ENCODE measurements at places on chromosomes 5 and 9. TPM values are rescaled to one million over a fixed set of nuclear protein-coding genes. Genes with fewer than 3 reads are reported as not detected.

Gene LVRN
- 0.27 TPM for total RNA-seq

Gene IL33
- not detected for total RNA-seq

DNA sequence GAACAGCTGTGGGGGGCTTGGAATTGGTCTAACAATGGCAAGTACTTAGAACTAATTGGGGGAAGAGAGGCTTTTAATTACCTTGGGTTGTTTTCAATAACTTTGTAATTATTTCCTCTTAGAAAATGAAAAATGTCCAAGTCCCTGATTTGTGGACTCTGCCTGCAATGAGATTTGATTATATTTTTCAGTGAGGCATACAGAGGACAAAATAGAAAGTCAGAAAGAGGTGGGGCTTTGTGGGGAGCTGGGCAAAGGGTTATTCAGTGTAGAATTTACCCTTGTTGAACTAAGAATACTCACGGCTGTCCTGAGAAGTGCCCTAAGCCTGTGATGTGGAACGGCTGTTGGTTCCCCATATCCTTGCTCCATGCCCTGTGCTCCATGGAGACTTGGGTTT, 153.0 kb downstream of the ICE1 start:
- peaks cover 11% of the 10 kb centered on the region for H3K27me3 ChIP-seq
- no peak overlapping the region for H3K27ac ChIP-seq
- H3K4me1 ChIP-seq = no peaks in the 10 kb centered on the region
- DNase-seq = no peak
- H3K4me3 ChIP-seq = no peak overlapping the region

- H3K4me3 ChIP-seq = no peak overlapping the region
- no peak overlapping the region for H3K27ac ChIP-seq
- H3K4me1 ChIP-seq = peaks cover 63% of the 10 kb centered on the region
- DNase-seq = no peak
These were observed 281.3 kb downstream of the ARHGAP26 start for GRCh38 chr5:143051244-143052058.

- H3K36me3 ChIP-seq = peaks cover 7% of the 10 kb centered on the region
- no peak for DNase-seq
- no peak overlapping the region for H3K27ac ChIP-seq
- H3K4me1 ChIP-seq = no peaks in the 10 kb centered on the region
These were observed 52.9 kb upstream of the KIAA1958 start for GRCh38 chr9:112433499-112434392.

- no peaks in the 10 kb centered on the region for H3K27me3 ChIP-seq
These were observed 478.8 kb downstream of the CETN3 start for GRCh38 chr5:89930591-89931392.

DNA sequence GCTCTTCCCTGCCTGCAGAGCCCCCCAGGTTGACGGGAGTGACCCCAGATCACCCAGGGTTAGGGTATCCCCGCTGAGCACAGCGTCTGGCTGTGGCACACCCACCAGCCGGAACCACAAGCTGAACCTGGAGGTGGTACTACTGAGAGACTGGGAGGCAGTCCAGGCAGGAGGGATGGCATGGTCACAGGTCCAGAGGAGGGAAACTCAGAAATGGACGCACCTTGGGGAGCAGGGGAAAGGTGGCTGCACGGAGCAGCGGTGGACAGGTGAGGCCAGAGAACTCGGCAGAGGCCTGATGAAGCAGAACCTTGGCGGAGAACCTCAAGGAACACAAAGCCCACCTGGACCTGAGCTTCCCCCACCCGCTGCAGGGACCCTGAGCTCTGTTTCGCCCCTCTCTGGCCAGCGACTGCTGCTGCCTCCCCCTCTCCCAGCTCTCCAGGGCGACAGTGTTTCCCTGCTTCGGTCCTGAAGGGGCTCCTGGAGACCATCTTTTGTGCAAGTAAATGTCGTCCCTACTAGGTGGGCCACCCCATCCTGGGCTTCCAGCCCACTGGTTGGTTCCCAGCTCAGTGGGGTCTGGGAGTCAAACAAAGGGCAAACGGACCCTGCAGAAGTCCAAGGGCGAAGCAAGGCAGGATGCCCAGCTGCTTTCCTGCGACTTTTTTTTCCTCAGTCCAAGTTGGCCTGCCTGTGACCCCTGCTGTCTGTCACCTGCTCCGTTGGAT, 845 bp downstream of the ADGRD2 start:
- H3K36me3 ChIP-seq = no peaks in the 10 kb centered on the region
- no peak for DNase-seq
- peaks cover 33% of the 10 kb centered on the region for H3K27me3 ChIP-seq

DNA sequence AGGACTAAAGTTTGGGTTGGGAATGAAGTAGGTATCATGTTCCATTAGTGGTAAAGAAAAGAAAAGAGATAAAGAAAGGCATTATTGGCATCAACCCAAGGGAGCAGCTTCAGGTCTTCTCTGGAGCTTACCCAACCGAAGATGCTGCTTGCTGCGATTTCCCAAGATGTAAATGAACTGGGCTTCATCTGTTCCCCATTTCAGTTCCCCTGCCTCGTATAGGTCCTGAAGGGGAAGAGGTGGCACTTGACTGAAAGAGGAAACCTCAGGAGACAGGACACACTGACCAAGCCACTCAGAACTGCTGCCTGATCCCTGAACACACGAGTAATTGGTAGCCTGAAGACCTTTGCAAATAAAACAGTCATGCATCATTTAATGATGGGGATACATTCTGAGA, 24.6 kb downstream of the ANXA6 start:
- no peaks in the 10 kb centered on the region for H3K27me3 ChIP-seq
- no peak for DNase-seq
- peak overlapping the region; percentile 39 for H3K27ac ChIP-seq

GRCh38 chr5:132479111-132479951, 11.2 kb downstream of the IRF1 start:
- peak overlapping the region; percentile 35 for H3K27ac ChIP-seq
- peaks cover 16% of the 10 kb centered on the region for H3K36me3 ChIP-seq
- no peaks in the 10 kb centered on the region for H3K27me3 ChIP-seq
